ENCODE measurements at places on chromosomes 3 and 15.

DNA sequence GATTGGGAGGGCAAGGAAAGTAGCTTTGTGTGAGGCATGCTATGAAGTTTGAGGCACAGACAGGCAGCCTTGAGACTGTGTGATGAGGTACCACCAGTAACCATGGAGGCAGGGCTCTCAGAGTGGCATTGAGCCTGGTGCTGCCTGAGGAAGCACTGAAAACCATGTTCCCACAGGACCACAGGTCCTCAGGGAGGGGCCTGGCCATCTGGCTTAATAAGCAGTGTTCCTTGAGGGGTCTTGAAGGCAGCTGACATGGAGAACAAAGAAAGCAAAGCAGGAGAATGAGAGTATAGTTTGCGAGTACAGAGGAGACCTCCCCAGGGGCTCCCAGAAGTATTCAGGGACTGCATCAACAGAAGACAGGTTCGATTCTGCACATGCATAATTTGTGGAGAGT is 346.6 kb downstream of the EPHB1 start:
- no peak for DNase-seq

DNA sequence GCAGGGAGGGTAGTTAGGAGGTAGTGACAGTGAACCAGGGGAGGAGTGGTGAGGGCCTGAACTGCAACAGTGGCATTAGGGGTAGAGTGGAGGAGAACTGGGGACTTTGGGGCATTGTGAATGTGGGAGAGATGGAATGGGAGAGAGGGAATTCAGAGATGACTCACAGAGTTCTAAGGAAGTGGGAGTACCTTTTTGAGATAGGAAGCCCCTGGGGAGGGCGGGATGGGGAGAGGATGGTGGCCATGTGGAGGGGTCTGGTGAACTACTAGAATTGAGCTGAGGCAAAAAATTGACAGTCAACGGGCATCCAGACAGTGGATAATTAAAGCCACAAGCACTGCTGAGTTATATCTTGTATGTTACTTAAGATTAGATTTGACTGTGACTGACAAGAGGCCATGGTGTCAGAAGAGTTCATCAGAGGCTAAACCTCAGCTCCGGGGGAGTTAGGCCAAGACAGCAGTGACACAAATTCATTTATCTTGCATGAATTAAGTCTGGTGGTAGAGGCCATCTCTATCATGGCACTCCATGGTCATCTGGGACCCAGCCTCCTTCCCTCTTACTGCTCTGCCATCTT is 34.0 kb downstream of the PLEKHO2 start:
- DNase-seq, result no peak

GRCh38 chr3:105722943-105723556 is 145.8 kb downstream of the CBLB start:
- DNase-seq, result no peak

DNA sequence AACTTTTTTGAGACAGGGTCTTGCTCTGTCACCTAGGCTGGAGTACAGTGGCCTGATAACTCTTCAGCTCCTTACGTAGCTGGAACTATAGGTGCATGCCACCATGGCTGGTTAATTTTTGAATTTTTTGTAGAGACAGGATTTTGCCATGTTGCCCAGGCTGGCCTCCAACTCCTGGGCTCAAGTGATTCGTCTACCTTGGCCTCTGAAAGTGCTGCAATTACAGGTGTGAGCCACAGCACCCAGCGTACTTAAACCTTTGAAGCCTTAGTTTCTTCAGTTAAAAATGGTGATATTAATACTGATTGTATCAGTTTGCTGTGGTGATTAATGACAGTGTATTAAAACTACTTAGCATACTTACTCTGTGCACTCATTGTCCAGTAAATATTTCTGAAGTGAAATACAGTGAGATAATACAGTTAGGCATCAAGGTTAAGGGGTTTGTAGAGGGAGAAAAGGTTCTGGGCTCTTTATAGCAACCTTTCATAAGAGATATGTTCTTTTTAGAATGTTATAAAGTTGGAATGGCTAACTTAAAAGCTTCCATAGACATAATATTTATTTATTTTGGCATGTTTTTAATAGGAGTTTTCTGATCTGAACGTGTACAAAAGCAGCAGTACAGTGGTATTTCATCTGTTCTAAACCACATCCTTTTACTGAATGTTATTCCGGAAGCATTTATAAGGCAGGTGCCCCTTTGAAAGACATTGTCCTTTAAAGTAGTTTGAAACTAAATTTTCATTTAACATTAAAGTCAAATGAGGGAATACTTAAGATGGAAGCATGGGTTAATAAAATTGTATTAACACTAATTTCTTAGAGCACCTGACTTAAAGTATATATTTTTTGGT is 23.6 kb downstream of the NCK1 start:
- no peak for DNase-seq

GRCh38 chr15:91938136-91938535 is 84.6 kb downstream of the SLCO3A1 start:
- DNase-seq, result no peak

GRCh38 chr3:14647976-14648955 is 3.3 kb upstream of the CCDC174 start:
- DNase-seq, result no peak

DNA sequence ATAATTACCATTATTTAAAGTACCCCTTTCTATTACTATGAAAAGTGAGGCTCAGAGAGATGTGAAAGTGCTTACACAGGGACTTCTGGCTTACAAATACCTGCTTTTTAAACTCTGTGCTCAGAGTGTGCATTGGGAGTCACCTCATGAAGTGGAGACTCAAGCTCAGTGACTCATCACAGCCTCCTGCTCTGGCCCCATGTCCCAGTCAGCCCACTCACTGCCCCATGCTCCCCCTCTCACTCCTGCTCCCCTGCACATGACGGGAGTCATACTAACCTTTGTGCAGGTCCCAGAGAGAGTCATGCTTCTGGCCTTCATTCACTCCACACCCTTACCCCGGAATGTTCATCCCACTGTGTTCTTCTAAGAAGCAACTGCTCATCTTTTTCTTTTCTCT is 20.2 kb downstream of the CCR1 start:
- DNase-seq, result no peak

- peak; percentile 44 for DNase-seq
These were observed 161.3 kb upstream of the TLE3 start for GRCh38 chr15:70259028-70259424.

- no peak for DNase-seq
These were observed 43.6 kb upstream of the APH1B start for GRCh38 chr15:63233667-63234423.

DNA sequence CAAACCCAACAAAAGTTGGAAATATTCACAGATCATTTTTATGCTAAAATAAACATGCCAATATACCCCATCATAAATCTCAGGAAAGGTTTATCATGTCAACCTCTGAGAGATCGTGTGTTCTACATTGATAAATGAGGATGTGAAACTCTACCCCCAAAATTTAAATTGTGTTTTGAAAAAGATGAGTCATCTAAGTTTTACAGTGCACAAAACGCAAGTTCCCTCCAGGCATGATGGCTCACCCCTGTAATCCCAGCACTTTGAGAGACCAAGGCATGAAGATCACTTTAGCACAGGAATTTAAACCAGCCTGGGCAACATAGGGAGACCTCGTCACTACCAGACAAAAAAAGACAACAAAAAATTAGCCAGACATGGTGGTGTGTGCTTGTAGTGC is 1487.0 kb upstream of the GBE1 start:
- no peak for DNase-seq

DNA sequence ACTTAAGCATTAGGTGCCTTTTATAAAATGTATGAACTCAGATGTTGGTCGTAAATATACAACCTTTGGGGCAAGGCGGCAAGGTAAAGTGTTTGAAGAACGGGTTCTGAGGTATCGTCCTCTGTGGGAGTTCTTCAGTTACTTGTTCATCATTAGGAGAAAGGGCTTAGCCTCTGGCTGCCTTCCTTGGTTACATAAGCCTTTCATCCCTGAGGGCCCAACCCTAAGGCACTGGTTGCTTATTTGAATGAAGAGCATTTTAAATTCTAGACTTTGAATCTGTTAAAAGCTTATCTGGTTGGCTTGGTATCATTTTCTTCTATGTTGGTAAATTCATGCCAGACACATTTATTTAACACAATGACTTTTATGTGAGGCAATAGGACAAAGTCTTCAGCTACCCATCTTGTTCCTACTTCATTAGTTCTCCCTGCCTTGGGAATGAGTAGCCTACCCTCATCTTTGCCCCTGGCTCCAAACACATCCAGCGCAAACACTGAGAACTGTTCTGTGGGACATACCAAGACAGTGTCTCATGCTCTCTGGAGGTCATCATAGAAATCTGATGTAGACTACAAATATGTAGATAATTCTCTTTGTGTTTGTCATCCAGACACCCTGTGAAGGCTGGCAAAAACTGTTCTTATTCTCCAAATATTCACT is 12.4 kb upstream of the CCDC80 start:
- no peak for DNase-seq

- no peak for DNase-seq
These were observed 2.7 kb upstream of the ARNT2 start for GRCh38 chr15:80401456-80401855.

DNA sequence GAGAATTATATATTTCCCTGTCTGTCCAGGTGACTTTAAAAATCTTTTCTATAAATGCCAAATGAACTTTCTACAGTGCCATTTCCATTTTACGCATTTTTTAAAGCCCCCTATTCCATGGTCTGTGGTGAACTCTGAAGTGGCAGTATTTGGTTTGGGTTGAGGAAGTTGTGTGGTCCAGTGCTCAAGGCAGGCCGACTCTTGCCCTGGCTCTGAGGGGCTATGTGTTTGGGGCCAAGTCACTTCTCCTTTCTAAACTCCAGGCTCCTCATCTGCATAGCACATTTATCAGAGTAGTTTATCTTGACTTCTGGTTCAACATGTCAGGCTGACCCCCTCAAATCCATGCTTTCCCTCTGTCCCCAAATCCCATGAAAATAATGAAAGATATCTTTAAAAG is 14.1 kb downstream of the TTC21A start:
- no peak for DNase-seq

GRCh38 chr3:132135628-132136333 is 101.0 kb upstream of the CPNE4 start:
- DNase-seq, result no peak

DNA sequence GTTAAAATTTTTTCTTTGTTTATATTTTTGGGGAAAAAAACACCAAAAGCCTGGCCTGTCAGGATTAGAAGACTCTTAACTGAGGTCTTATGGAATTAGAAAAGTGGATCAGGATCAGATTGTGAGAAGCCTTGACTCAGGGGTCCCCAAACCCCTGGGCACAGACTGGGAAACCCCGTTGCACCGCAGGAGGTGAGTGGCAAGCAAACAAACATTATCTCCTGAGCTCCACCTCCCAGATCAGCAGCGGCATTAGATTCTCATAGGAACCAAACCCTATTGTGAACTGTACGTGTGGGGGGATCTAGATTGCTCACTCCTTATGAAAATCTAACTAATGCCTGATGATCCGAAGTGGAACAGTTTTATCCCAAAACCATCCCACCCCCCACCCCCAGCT is 117.2 kb downstream of the TCF12 start:
- no peak for DNase-seq

GRCh38 chr3:195168009-195168762 is 102.8 kb downstream of the XXYLT1 start:
- DNase-seq, result no peak

GRCh38 chr15:96362755-96363651 is 32.5 kb downstream of the NR2F2 start:
- no peak for DNase-seq

- DNase-seq, result no peak
These were observed 29.1 kb upstream of the NOX5 start for GRCh38 chr15:68985361-68985891.

DNA sequence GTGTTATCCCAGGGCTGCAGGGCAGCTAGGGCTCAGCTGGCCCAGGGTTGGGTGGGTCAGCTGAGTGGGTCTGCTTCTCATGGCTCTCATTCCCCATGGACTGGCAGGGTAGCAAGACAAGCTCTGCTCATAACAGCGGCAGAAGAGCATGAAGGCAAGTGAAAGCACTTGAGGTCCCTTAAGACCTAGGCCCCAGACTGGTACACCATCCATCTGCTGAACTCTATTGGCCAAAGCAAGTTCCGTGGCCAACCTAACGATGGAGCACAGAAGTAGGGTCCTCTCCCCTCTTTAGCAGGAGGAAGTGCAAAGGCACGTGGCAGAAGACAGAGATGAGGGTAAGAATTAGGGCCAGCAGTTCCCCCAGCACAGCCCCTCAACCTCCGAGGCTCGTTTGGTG is 174.3 kb upstream of the TOPAZ1 start:
- DNase-seq, result no peak

GRCh38 chr15:100801256-100801900 is 78.3 kb upstream of the ALDH1A3 start:
- no peak for DNase-seq

DNA sequence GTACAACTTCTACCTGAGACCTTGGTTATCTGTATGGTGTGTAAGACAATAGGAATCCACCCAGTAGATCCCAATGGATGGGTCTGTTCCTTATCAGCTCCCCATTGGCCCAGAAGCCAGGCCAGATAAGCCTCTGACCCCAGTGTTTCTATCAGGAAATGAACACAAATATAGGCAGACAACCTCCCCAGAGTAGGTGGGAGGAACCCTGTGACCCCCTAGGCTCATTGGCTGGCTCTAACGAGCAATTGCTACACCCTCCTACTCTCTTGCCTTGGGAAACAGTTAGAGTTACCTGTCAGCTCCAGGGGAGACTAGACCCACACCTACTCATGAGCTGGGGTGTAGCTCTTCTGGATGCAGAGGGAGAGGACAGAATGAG is 299.9 kb downstream of the UACA start:
- no peak for DNase-seq

- DNase-seq, result no peak
These were observed 29.6 kb downstream of the ONECUT1 start for GRCh38 chr15:52760562-52760961.

DNA sequence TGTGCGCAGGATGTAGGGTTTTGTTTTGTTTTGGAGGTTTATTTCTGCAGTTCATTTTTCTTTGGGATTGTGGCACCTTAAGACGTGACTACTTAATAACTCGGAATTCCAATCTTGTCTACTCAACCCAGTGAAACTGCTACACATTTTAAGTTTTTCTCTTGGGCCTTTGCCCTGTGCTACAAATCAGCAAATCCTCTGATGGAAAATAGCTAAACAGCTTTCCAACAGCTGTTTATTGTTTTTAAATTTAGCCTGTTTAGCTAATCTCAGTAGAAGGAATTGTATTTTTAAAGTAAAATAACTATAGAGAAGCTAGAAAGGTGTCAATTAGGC is 48.4 kb downstream of the OPA1 start:
- no peak for DNase-seq

DNA sequence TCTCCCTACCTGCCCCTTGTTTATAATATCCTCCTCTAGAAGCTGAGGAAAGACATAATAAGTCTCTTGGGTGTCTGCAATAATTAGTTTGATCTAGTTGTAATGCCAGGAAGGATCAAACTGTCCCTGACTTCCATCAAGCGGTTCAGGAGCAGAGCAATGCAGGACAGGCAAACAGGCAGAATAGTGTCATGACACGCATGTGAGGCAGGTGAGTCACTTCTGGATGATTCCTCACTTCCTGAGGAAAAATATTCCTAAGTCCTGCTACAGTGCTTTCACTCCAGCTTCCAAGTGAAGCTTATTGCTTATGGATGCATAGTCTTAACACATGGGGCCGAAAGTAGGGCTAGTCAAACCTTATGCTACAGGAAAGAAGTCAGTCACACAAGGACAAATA is 85.8 kb downstream of the GREM1 start:
- DNase-seq, result no peak
